ENCODE measurements at places on chromosomes 3 and 15.

DNA sequence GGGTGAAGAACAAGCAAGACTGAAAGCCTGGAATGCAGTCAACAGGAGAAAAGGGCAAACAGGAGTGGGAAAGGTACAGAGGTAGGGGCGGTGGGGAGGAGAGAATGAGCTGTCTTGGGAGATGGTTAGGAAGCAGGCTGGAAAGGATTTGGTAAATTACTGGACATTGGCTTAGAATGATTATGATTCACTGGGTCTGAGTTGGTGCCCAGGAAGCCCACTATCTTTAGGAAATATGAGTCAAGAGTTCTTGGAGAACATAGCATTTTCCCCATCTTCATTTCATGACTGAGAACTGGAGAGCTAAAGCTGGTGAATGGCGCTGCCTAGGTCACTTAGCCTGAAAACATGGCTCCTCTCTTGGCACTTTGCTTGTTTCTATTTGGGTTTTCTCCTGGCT is 74.7 kb upstream of the C3orf80 start:
- no peak overlapping the region for H3K4me3 ChIP-seq
- no peaks in the 10 kb centered on the region for H3K36me3 ChIP-seq
- DNase-seq = no peak
- peaks cover 2% of the 10 kb centered on the region for H3K27me3 ChIP-seq

- H3K27ac ChIP-seq = no peak overlapping the region
- no peaks in the 10 kb centered on the region for H3K27me3 ChIP-seq
- DNase-seq = no peak
- H3K4me1 ChIP-seq = no peaks in the 10 kb centered on the region
These were observed 63.5 kb downstream of the DNAH1 start for GRCh38 chr3:52379610-52380009.

DNA sequence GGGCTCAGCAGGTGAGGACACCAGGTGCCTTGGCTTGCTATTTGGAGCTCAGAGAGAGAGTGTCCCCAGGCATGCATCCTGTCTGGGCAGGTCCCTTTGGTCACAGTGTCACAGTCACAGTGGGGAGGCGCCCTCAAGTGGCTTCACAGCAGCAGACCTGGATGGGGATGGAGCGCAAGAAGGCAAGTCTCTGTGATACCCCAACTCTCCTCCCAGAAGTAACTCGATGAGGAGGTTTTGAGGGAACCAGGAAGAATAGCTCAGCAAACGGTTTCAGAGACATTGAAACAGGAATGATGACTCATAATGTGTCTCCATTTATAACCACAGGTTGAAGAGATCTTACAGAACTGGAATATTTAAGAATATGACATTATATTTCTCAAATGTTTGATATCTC is 66.5 kb upstream of the SH3GL3 start:
- H3K27me3 ChIP-seq = no peaks in the 10 kb centered on the region
- no peaks in the 10 kb centered on the region for H3K36me3 ChIP-seq
- DNase-seq = no peak
- H3K27ac ChIP-seq = no peak overlapping the region
- no peak overlapping the region for H3K4me3 ChIP-seq

DNA sequence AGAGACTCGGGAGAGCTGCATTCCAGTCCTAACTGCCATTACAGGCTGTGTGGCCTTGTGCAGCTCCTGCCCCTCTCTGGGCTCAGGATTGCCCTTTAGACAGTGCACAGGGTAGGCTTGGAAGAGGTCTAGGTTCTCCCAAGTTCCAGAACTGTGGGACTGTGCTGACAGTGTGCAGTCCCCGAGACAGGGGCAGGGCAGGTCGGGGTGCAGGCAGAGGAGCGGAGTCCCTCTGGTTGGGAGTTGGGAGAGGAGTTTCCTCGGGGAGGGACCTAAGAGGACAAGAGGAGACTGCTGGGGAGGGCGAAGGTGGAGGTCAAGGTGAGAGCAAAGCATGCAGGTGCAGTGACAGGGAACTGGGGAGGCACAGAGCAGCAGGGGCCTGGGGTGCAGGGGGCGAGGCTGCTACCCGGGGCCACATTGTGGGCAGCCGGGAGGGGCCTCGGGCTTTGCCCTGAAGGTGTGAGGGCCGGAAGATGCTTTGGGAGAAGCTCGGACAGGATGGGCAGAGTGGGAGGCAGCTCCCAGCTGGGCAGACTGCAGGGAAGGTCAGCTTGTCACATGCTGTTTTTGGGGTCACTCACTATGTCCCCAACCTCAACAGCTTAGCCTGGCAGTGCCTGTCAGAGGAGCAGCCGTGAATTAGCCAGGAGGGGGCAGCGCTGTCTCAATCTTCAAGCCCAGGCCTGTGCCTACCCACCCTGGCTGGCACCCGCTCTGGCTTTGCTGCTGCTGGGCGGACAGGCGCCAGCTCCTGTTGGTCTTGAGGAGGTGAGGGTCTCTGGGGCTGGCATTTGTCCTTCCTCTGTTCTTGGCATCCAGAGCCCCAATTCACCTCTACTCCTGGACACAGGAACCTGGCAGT is 15.4 kb upstream of the CSPG4 start:
- H3K36me3 ChIP-seq = no peaks in the 10 kb centered on the region
- peak; percentile 87 for DNase-seq
- H3K4me3 ChIP-seq = no peak overlapping the region
- no peak overlapping the region for H3K27ac ChIP-seq
- no peaks in the 10 kb centered on the region for H3K4me1 ChIP-seq
- no peaks in the 10 kb centered on the region for H3K27me3 ChIP-seq

GRCh38 chr15:101069654-101069973 is 150.5 kb downstream of the LRRK1 start:
- H3K4me3 ChIP-seq = no peak overlapping the region
- H3K27ac ChIP-seq = no peak overlapping the region
- H3K27me3 ChIP-seq = no peaks in the 10 kb centered on the region
- H3K4me1 ChIP-seq = no peaks in the 10 kb centered on the region
- DNase-seq = no peak

Measured in aorta (tissue), 5 donors.